Cerebellar nuclear complex (tissue), 1 donor: ENCODE measurements at places on chromosomes 6 and 20.

GRCh38 chr20:17515053-17515452 lies 16.1 kb downstream of the BFSP1 start:
- no peak for DNase-seq

DNA sequence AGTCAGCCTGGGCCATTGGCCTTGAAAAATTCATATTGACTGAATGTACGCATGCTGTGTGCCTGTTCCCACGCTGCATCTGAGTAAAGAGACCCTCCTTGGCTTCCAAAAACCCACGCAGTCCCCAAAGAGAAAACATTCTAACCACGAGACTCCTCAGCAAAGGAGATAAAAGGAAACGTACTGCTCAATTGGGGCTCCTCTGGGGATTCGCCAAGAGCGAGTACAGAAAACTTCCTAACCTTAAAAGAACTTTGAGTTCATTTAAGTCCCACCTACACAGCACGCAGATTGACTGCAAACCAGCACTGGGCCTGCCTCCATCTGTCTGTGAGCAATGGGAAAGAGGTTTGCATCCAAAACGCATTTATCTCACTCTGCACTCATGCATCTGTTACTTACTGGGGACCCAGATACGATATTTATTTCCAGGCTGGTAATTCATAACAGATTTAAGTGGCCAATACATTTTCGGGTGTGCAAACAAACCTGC lies 505.9 kb upstream of the CHD6 start:
- no peak for DNase-seq

DNA sequence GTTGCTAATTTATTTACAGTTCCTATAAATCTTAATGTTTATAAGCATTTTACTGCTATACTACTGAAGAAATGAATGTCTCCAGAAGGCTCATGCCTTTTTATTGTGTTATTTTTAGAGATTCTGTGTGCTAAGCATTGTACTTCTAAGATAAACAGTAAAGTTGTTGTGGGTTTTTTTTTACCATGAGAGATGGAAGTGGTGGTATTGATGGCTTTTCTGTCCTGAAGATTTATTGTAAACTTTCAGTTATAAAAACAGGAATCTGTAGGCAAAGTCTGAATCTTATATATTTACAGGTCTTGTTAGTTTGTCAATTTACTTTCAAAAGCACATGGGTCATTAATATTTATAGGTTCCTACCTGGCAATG lies 246.9 kb downstream of the TMEM242 start:
- DNase-seq = no peak

DNA sequence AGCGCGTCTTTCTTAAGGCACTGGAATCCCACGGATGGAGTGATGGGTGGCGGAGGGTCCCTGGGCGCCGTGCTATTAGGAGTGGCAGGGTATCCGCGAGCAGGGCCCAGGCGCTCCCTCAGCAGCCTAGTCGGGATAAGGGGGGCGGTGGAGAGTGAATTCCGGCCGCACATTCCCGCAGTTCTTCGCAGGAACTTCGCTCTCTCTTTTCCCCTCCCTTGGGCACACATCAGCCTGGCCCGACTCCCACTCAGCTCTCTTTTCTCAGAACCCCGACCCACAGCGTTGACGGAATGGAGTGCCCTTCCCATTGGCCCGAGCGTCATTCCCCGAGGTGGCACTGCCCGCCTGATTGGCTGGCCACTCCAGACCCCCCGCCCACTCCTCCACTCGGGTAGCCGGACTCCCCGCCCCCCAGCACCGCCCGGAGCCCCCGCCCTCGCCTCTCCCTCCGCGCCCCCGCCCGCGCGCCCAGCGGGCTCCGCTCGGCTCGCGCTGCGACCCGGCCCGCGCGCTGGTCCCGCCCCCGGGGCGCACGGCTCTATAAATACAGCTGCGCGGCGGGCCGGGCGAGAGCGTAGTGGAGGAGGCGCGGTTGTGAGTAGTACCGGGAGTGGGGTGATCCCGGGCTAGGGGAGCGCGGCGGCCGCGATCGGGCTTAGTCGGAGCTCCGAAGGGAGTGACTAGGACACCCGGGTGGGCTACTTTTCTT lies at the start of gene ID4:
Gene ID4, plus strand, starts transcription at position 572 of the 712 bp plus-strand sequence. CDS start 385 bp downstream, outside the sequence.
- peak; percentile 1 for DNase-seq

DNA sequence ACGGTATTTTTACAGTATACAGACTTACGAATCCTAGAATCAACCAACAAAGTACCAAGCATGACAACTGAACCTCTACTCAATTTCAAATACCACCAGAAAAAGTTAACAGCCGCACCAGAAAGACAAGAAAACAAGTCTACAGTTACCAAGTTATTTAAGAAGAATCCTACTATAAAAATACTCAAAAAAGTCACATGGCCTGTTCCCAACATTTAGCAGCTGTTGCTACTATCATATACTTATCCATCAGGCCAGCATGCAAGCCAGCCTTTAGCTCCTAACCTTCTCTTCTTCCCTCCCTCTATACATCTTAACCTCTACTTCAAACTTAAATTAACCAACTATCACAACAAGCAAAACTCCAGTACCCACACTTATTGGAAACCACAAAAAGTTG lies 1.9 kb downstream of the SYNCRIP start:
- DNase-seq = no peak
